Activated CD8-positive, alpha-beta T cell treated with anti-CD3 and anti-CD28 coated beads for 36 hours (primary cell): ENCODE measurements at places on chromosomes 6 and 20. TPM values are rescaled to one million over a fixed set of nuclear protein-coding genes. Genes with fewer than 3 reads are reported as not detected.

RRAGD gene
- total RNA-seq = 22.1 TPM

MLIP gene
- not detected for total RNA-seq

BHLHE23 gene
- total RNA-seq = not detected

ABHD16B gene
- total RNA-seq = not detected
